ENCODE measurements at places on chromosomes 5 and 9.

- no peak for DNase-seq
These were observed 112.2 kb upstream of the SMC2 start for GRCh38 chr9:103981912-103982311.

DNA sequence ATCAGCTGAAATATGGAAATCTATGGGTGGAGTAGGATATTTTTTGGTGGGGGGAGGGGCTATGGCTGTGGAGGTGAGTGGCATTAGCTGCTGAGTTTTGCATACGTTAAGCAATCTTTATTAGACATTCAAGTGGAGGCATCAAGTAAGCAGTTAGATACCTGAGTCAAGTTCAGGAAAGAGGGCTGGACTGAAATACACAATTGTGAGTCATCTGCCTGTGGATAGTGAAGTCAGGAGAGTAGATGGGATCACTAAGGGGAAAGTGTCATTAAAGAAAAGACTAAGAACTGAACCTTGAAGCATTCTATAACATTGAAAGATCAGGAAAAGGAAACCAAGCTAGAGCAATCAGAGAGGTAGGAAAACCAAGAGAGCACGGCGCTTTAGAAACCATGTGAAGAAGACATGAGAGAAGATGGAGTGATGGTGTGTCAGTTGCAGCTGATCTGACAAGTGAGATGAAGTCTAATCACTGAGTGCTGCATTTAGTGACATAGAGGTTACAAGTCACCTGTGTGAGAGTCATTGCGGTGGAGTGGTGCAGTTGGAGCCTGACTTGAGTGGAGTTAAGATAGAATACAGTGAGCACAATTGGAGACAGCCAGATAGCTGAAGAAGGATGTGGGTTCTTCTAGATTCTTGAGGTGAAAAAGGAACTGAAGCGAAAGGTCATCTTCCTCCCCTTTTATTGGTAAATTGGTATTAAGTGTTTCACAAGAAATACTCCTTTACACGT, 88.7 kb downstream of the PIP5K1B start:
- peak; percentile 28 for DNase-seq

DNA sequence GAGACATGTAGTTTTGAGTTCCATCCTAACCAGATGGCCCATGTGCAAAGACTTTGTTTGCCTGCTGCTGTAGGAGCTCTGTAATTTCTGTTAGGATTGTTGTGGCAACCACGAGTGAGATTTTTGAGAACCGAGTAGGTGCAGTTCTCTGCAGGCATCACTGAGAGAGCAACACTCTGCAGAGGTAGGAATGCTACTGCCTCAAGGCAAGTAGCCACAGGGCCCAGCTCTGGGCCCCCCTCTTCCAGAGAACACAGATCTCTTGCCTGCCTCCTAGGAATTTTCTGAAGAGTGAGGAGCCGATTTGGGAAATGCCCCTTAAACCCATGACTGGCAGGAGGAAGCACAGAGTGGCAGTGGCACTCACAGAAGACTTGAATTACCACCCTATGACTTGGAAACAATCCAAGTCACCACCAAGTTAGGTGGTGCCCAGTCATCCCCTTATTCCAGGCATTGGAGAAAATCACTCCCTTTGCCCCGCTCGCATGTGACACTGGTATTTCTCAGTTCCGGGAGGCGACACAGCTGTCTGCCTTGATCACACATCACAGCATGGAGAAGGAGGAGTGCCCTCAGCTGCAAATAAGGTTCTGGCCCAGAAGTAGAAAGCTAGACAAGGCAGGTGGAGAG, 52.5 kb upstream of the SLC2A8 start:
- DNase-seq: no peak

- no peak for DNase-seq
These were observed 204.5 kb downstream of the FBXL7 start for GRCh38 chr5:15704397-15704947.

- no peak for DNase-seq
These were observed 60.1 kb downstream of the TMEM174 start for GRCh38 chr5:73233053-73233460.

- DNase-seq: no peak
These were observed 39.7 kb downstream of the PCDH1 start for GRCh38 chr5:141838326-141839014.

All from MV-4-11 (cell line).